Immature natural killer cell (primary cell): ENCODE measurements at places on chromosomes 11 and 22. TPM values are rescaled to one million over a fixed set of nuclear protein-coding genes. Genes with fewer than 3 reads are reported as not detected.

DNA sequence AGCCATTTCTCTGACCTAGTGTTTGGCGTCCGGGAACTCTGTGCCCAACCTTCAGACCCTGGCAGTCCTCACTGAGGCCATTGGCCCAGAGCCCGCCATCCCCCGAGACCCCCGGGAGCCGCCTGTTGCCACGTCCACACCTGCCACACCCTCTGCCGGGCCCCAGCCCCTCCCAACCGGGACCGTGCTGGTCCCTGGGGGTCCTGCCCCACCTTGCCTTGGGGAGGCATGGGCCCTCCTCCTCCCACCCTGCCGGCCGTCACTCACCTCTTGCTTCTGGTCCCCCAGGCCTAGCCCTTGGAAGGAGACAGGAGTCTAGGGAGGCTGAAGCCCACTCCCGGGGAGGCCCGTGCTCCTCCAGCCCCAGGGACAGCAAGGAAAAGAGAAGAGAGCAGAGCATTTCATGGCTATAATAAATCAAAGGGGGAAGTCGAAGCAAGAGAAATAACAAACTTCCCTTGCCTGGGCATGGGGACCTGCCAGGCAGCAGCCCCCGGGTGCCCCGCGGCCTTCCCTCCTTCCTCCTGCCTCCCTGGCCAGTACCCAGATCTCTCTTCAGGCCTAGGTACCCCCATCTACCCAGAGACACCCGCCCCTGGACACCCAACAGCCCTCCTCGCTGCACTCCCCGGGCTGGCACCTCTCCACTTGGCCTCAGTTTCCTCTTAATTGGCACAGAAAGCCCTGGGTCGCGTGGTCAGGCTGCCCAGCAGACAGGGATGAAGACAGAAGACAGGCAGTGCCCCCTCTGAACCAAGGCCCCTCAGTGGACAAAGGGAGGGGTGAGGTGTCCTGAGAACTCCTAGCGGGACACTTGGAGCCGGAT is 13.0 kb upstream of the SLC39A13 start:
- DNase-seq: no peak

- DNase-seq: no peak
Observed at GRCh38 chr22:36165141-36165540, 4.6 kb upstream of the APOL3 start.

DNA sequence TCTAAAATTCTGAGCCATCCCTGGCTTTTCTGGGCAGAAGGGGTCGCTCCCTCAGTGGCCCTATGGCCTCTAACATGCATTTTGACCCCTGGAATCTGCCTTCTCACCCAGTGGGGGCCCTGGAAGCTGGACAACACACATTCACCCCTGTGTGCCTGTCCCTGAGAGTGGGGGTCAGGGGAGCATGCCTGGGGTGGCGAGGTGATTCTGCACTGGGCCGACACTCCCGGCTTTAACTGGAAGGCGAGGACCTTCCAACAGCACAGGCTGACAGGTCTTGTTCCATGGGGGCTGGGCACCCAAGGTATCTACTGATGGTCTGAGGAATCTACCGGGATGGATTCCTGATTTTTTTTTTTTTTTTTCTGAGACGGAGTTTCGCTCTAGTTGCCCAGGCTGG is 10.7 kb downstream of the PPM1F start:
- DNase-seq: no peak

DNA sequence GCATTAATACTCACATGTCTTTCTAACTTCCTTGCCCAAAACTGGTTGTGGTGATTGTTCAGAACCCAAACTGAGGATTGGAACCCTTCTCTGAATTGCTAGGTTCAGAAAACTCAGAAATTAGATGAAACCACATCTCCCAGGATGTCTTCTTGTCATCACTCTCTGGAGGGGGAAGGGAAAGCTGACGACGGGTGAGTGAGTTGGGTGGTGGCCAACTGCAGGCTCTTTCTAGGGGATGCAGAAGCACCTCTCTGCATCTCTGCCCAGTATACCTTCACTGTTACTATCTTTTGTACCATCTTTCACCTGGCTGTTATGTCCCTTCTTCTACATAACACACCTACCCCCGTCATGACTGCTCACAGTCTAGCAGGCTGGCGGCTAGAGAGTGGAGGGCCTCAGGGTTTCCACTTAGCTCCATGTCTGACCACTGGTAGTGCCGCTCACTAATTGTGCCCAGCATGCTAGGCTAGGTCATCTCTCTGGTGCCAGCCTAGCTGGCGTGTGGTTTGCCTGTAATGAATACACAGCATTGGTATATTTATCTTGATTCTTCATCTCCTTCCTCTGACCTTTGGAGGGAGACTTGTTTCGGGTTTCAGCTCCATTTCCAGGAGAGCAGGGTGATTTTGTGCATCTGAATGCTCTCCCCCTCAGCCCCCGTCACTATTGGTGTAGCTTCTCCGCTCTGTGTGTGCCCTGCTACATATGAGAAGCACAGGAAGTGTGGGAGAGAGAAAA is 7.3 kb downstream of the GRAMD1B start:
- no peak for DNase-seq

DNA sequence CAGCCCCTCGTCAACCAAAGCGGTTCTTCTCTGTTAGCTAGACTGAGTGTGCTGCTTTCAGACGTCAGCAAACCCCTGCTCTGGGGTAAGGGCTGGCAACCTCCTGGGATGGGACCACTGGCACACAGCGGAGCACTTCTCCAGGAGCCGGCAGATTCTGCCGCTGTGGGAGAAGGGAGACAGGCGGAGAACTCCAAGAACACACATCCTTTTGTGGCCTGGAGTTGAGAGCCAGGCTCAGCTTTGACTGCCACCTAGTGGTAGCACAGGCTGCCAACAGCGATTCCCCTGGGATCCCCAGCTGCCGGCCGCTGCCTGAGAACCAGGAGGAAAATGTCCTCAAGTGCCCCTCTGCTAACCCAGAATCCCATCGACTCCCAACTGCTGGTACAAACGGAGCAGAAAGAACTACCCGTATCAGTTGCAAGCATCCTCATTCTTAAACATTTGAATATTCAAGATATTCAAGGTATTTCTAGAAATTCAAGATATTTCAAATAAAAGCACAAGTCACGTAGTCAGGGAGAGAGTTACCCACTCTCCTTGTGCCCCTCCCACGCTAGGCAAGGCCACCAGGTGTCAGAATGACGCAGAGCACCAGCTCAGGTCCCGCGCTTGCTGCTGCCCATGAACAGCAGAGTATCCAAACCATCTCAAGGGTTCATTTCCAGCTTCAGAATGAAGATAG is 4.9 kb downstream of the LTO1 start:
- peak; percentile 47 for DNase-seq

DNA sequence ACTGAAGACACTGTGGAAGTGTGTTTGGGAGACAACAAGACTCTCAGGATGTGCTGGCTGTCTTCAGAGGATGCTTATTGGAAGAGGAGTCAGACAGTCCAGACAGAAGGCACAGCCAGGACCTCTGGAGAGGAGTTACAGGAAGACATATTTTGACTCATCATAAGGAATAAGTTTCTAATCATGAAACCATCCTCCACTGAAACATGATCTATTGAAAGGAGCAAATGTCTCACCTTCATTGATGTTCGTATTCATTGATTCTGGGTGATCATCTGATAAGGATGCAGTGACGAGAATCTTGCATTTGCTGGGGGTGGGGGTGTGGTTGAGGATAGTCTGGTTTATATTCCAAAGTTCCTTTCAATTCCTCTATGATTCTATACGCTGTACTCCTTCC is 2.5 kb upstream of the CXCR5 start:
- no peak for DNase-seq

DNA sequence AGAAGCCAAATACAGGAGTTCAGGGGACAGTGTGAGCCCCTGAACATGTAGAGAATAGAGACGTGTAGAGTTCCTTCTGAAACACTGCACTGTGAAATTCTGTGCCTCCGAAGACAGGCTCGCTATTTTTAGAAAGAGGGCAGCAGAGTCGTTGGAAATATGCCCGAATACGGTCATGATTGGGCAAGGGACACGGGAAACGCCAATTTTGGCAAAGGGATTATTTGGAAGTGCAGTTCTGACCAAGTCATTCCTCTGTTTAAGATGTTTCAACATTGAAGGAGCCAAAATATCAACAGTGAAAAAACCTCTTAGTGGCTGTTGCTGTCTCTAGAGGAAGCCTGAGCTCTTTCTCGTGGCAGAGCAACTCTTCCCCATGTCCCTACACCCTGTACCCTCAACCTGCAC is 9.5 kb upstream of the CBX6 start:
- no peak for DNase-seq

- DNase-seq: no peak
Observed at GRCh38 chr11:19574916-19575315, 137.7 kb upstream of the NAV2 start.

GRCh38 chr22:36405671-36406538 is 18.1 kb upstream of the MYH9 start:
- peak; percentile 74 for DNase-seq

DNA sequence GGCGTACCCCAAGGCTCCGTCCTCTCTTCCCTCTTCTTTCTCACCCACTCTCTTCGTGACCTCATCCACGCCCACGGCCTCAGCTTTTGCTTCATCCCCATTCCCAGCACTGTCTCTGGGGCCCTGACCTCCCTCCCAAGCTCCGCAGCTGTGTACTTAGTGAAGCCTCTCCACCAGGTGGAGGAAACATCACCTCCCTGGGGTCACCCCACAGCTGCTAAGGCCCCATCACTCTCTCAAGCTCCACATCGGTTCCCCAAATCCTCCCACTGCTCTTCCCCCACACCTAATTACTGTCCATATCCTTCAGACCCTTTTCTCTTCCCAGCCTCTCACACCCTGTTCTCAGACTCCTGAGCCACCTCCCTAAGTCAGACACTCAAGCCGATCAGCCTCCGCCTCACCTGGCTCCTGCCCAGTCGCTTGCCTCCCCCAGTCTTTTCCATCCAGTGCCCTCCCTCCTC is 7.9 kb upstream of the SYT7 start:
- DNase-seq: no peak

DNA sequence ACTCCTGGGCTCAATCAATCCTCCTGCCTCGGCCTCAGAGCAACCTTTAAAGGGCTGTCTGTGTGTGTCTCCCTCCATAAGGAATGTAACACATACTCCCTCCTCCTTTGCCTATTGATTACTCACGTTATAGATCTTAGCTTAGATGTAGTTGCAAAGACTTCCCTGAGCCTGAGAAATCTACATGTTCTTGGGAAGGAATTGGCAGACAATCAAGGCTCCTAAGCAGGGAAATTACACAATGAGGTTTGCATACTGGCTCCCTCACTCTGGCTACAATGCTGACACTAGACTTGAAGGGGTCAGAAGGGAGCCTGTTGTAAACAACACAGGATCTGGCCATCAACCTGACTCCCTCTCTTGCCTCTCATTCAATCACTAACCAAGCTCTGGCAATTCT is 5.2 kb upstream of the OLFML1 start:
- DNase-seq: no peak

DNA sequence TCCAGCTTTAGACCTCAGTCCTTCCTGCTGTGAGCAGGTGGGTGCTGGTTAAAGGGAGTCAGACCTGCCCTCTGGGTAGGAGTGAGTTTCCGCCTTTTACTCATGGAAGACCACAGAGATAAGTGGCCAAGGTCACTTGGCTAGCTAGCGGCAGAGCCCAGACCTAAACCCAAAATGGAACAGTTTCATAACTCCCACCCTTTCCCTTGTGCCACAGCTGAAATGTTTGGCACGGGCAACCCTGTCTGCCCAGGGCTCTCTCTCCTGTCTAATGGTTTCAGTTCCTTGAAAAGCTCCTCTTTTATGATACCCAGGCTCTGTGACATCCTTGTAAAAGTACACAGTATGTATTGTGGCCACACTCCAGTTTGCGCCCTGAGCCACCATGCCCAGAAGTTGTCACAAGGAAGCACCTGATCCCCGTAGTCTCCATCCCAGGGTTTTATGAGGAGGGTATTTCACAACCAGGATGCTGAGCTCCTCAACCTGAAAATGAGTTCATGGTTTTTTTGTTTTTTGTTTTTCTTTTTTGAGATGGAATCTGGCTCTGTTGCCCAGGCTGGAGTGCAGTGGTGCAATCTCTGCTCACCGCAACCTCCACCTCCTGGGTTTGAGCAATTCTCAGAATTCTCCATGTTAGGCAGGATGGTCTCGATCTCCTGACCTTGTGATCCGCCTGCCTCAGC is 5.1 kb downstream of the MB start:
- DNase-seq: no peak

DNA sequence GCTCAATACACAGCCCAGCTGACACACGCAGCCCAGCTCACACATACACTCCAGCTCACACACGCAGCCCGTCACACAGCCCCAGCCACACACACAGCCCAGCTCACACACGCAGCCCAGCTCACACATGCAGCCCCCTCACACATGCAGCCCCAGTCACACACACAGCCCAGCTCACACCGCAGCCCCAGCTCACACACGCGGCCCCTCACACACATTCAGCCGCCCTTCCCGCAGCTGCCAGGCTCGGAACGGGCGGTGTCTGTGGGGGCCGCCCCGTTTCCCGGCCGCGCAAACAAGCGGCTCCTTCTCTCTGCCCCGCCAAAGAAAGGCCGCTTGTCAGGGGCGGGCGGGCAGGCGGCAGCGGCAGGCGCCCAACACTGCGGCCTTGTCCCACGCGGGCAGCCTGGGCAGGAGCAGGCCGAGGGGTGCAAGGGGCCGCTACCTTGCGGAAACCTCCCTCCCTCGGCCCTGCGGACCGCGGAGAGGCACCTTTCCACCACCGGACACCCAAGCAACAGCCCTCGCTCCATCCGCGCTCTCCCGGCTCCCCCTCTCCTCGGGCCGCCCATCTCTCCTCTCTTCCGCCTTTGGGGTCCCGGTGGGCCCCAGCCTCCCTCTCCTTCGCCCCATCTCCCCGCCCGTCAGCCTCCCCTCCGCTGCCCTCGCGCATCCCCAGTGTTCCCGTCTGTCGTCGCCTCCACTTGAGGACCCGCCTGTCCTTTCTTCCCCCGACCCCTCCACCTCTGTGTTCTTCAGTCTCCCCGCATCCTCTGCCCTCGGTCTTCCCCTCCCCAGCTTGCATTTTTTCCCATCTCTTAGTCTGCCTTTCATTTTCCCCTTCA is 2.2 kb downstream of the PHLDB1 start:
- peak; percentile 41 for DNase-seq

- no peak for DNase-seq
Observed at GRCh38 chr22:24137595-24137994, 43.7 kb upstream of the SUSD2 start.

TMPRSS4 gene
- not detected for polyA plus RNA-seq

DDI1 gene
- polyA plus RNA-seq: 0.11 TPM

FZD4 gene
- not detected for polyA plus RNA-seq

SMTNL1 gene
- 0.47 TPM for polyA plus RNA-seq

TYR gene
- polyA plus RNA-seq: not detected

MISFA gene
- polyA plus RNA-seq: 0.24 TPM

FAM83F gene
- not detected for polyA plus RNA-seq

TRIM51 gene
- polyA plus RNA-seq: not detected

TPP1 gene
- 110 TPM for polyA plus RNA-seq

SYT9 gene
- not detected for polyA plus RNA-seq

UBASH3B gene
- polyA plus RNA-seq: 17.5 TPM
